ENCODE measurements at places on chromosomes 1 and 21. TPM values are rescaled to one million over a fixed set of nuclear protein-coding genes. Genes with fewer than 3 reads are reported as not detected.

- no peak overlapping the region for H3K4me3 ChIP-seq
- peak overlapping the region; percentile 96 for H3K27ac ChIP-seq
- H3K4me1 ChIP-seq, result peaks cover 9% of the 10 kb centered on the region
- no peaks in the 10 kb centered on the region for H3K27me3 ChIP-seq
- H3K36me3 ChIP-seq, result no peaks in the 10 kb centered on the region
Measured at GRCh38 chr1:59298710-59299346, 1.9 kb downstream of the FGGY start.

- no peak overlapping the region for H3K4me3 ChIP-seq
- H3K4me1 ChIP-seq, result no peaks in the 10 kb centered on the region
- H3K36me3 ChIP-seq, result peaks cover 4% of the 10 kb centered on the region
- DNase-seq, result no peak
- no peak overlapping the region for H3K27ac ChIP-seq
Measured at GRCh38 chr1:44228218-44228617, 14.9 kb downstream of the DMAP1 start.

GRCh38 chr1:31627930-31628559 is 10.6 kb downstream of the HCRTR1 start:
- H3K4me3 ChIP-seq, result no peak overlapping the region
- peaks cover 47% of the 10 kb centered on the region for H3K36me3 ChIP-seq

DNA sequence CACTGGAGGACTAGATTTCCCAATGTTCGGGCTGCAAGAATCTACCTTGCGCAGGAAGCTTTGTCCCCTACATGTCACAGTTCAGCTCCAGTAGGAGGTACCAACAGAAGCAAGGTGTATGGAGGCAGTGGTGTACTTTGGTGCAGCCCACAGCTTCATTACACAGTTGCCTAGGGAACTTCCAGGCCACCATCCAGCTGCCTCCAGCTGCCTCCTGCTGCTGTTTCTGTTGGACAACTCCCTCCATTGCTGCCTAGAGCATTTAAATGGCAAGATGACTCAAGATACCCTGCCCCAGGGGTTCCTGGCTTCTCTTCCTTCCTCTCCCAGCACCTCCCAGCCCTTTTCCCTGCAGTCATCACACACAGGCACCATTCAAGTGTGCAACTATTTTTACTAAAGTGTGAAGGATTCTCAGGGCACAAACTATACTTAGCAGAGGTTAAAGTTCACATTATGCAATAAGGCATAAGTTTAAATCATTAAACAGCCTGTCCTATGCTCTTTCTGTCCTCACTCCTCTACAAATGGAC is 39.0 kb upstream of the ATP1A1 start:
- peaks cover 28% of the 10 kb centered on the region for H3K4me1 ChIP-seq
- H3K27ac ChIP-seq, result no peak overlapping the region
- no peaks in the 10 kb centered on the region for H3K36me3 ChIP-seq
- no peak for DNase-seq
- no peak overlapping the region for H3K4me3 ChIP-seq

DNA sequence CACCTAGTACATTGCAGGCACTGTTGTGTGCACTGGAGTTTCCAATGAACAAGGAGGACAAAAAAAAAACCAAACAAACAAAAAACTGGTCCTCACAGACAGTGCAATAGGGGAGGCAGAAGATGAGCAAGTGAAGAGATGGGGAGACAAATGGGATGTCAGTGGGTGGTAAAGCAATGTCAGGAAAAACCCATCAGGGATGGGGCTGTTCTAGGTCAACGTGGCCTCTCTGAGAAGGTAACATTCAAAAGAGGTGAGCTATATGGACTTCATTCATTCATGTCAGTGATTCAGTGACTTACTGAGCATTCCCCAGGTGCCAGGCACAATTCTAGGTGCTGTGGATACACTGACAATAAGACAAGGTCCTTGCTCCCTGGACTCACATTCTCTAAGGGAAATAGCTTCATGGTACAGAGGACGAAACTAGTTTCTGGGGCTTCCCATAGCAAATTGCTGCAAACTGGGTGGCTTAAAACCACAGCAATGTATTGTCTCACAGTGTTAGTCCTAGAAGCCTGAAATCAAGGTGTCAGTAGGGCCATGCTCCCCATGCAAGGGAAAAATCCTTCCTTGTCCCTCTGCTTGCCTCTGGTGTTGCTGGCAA is 140.5 kb upstream of the KLHDC7A start:
- H3K4me1 ChIP-seq, result no peaks in the 10 kb centered on the region
- no peak for DNase-seq

GRCh38 chr1:37156646-37157045 is 122.3 kb upstream of the GRIK3 start:
- no peaks in the 10 kb centered on the region for H3K27me3 ChIP-seq
- H3K4me1 ChIP-seq, result no peaks in the 10 kb centered on the region
- H3K27ac ChIP-seq, result no peak overlapping the region

- no peak overlapping the region for H3K27ac ChIP-seq
- no peaks in the 10 kb centered on the region for H3K27me3 ChIP-seq
- no peak overlapping the region for H3K4me3 ChIP-seq
- H3K4me1 ChIP-seq, result no peaks in the 10 kb centered on the region
- H3K36me3 ChIP-seq, result no peaks in the 10 kb centered on the region
- DNase-seq, result no peak
Measured at GRCh38 chr1:220336391-220337031, 64.3 kb upstream of the RAB3GAP2 start.

- no peaks in the 10 kb centered on the region for H3K4me1 ChIP-seq
- no peaks in the 10 kb centered on the region for H3K27me3 ChIP-seq
- H3K4me3 ChIP-seq, result no peak overlapping the region
- no peak for DNase-seq
- H3K27ac ChIP-seq, result no peak overlapping the region
- no peaks in the 10 kb centered on the region for H3K36me3 ChIP-seq
Measured at GRCh38 chr1:147496571-147497210, 44.6 kb upstream of the BCL9 start.

GRCh38 chr1:204192589-204193352 is 3.5 kb downstream of the KISS1 start:
- peaks cover 3% of the 10 kb centered on the region for H3K4me1 ChIP-seq
- no peaks in the 10 kb centered on the region for H3K27me3 ChIP-seq
- H3K27ac ChIP-seq, result no peak overlapping the region
- no peak for DNase-seq

The MAP3K21 gene
- 7.3 TPM for total RNA-seq

The CELA2A gene
- total RNA-seq, result not detected

The ADORA3 gene
- 4.0 TPM for total RNA-seq

The SPRR4 gene
- total RNA-seq, result not detected

The CELA3A gene
- 0.23 TPM for total RNA-seq
